ENCODE measurements at places on chromosomes 16 and 17.

DNA sequence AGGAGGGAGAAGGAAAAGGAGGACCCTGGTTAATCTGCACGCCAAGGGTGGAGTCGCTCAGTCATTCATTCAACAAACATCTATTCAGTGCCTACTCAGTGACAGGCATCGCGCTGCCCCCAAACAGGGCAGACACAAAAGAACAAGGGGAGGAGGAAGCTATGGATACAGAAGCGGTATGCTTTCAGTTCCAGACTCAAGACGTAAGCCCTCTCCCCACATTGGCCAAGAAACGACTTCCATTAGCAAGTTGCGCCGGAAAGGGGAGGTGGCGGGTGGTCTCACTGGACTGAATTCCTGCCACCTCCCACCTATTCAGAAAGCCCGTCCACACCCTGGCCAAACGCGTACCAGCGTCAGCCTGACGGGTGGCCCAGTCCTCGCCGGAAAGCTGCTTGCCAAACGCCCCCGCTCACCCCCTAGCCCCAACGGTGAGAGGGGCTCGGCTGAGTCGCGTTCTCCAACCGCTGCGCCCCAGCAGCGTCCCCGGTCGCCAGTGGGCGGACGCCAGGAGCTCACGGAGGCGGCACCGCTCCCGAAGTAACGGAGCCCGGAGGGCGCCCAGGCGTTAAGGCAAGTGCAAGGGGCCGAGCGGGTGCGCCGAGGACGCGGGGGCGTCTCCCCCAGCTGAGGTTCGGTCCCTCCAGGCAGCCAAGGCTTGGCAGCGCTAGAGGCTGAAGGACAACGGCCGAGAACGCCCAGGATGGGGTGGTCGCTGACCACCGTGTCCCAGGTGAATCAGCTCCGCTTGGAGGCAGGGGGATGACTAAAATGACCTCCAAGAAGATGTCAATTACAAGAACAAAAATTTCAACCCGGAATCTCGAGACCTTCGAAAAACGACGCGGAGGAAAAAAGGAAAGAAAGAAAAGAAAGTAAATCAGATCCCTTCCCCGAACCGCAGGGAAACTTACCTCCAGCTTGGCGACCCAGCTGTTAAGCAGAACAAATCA, 470.7 kb downstream of the SOX9 start:
- DNase-seq, result no peak

DNA sequence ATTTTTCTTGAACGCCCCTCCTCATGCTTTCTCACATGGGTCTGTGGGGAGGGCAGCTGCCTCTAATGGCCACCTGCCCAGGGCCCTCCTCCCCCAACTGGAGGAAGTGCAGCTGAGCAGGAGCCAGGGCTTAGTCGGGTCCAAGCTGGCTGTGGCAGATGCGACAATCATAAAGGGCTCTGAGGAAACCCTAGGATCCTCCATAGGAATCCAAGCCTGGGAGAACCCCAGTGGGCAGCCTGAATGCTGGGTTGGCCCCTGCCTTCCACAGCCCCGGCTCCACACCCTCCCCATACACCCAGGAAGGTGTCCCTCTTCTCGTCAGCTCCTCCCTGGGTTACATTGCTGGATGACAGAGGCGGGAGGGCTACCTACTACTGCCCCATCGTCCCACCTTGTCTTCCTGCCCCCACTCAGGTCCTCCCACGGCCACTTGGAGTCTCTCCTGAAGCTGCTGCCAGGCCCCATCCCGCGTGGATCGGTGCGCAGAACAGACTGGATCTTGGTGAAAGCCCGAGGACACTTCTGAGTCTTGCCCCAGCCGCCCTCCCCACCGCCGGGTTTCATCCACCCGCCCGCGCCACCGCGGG, 15.6 kb upstream of the CBFB start:
- DNase-seq, result no peak

DNA sequence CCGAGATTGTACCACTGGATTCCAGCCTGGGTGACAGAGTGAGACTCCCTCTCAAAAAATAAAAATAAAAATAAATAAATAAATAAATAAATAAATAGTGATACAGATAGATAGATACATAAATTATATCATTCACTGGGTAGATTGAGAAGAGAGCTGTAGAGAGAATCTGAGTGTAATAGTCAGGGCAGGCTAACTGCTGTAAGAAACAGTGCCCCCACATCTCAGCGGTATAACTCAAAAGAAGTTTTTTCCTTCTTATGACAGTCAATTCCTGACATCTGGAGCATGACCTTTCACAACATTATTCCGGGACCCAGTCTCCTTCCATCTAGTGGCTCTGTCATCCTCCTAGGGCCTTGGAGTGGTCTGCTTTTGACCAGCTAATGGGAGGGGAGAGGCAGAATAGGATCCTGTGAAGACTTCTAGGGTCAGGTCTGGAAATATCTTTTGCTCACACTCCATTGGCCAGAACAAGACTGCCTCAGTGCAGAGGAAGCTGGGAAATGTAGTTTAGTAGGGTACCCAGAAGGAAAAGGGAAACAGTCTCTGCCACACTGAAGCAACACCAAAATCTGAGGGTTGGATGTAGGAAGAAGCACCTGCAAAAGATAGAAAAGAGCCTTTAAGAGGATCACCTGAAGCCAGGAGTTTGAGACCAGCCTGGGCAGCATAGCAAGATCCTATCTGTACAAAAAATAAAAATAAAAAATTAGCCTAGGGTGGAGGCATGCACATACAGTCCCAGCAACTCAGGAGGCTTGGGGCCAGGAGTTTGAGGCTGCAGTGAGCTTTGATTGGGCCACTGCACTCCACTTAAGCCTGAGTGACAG, 3.0 kb upstream of the QPRT start:
- no peak for DNase-seq

- no peak for DNase-seq
Observed at GRCh38 chr17:63523253-63523855, at the start of gene KCNH6. TSS of gene KCNH6 (plus strand) at chr17:63523358. CDS start at chr17:63523414, 56 bp downstream.
